Activated CD4-positive, alpha-beta T cell treated with anti-CD3 and anti-CD28 coated beads, Interleukin-2, amount 10 ng/mL, durations not matched to agents 24 days and 14 days (primary cell): ENCODE measurements at places on chromosomes 11 and 22. TPM values are rescaled to one million over a fixed set of nuclear protein-coding genes. Genes with fewer than 3 reads are reported as not detected.

MMP27 gene
- not detected in 2 replicates for total RNA-seq

PHRF1 gene
- total RNA-seq, result 54.8 and 57.4 TPM in 2 replicates

OR8B4 gene
- total RNA-seq, result not detected in 2 replicates

FJX1 gene
- total RNA-seq, result 0.26 and 0.30 TPM in 2 replicates

PLEKHA7 gene
- total RNA-seq, result 16.7 and 20.7 TPM in 2 replicates

KBTBD4 gene
- total RNA-seq, result 16.4 and 16.7 TPM in 2 replicates

C22orf31 gene
- not detected in 2 replicates for total RNA-seq

EXPH5 gene
- 0.90 and 0.91 TPM in 2 replicates for total RNA-seq

ZC3H7B gene
- 69.1 and 70.5 TPM in 2 replicates for total RNA-seq

TRIM49 gene
- not detected in 2 replicates for total RNA-seq

SLC22A6 gene
- not detected in 2 replicates for total RNA-seq

OR4D5 gene
- not detected in 2 replicates for total RNA-seq

DDI1 gene
- total RNA-seq, result not detected in 2 replicates

SLC22A8 gene
- total RNA-seq, result not detected in 2 replicates

NRIP3 gene
- total RNA-seq, result 4.8 and 5.3 TPM in 2 replicates

ABCG4 gene
- total RNA-seq, result 0.07 TPM in 1 of 2 replicates, not detected in the other

FADS3 gene
- total RNA-seq, result 13.5 and 15.6 TPM in 2 replicates

APOL5 gene
- total RNA-seq, result not detected in 2 replicates

CHRM4 gene
- total RNA-seq, result 0.80 and 0.84 TPM in 2 replicates

DEPDC7 gene
- total RNA-seq, result 0.64 and 0.84 TPM in 2 replicates

ISX gene
- not detected in 2 replicates for total RNA-seq

ACRV1 gene
- not detected in 2 replicates for total RNA-seq

LRRC32 gene
- 6.6 and 8.6 TPM in 2 replicates for total RNA-seq

GRAP2 gene
- 34.4 and 38.4 TPM in 2 replicates for total RNA-seq

TEX12 gene
- total RNA-seq, result not detected in 2 replicates

SEPTIN3 gene
- total RNA-seq, result 5.7 and 6.8 TPM in 2 replicates

FERMT3 gene
- total RNA-seq, result 200 and 213 TPM in 2 replicates

RAG1 gene
- 0.14 TPM in 1 of 2 replicates, not detected in the other for total RNA-seq

OR51M1 gene
- total RNA-seq, result not detected in 2 replicates

ARHGAP8 gene
- 0.12 and 0.36 TPM in 2 replicates for total RNA-seq

SCT gene
- total RNA-seq, result not detected in 2 replicates

CD82 gene
- total RNA-seq, result 448 and 469 TPM in 2 replicates

TP53AIP1 gene
- not detected in 2 replicates for total RNA-seq

ELMOD1 gene
- not detected in 2 replicates for total RNA-seq

MMP13 gene
- total RNA-seq, result not detected in 2 replicates

PRPF19 gene
- 219 TPM in 2 replicates for total RNA-seq

LINC01488 gene
- not detected in 2 replicates for total RNA-seq

CRYBB1 gene
- not detected in 2 replicates for total RNA-seq
